Activated naive CD8-positive, alpha-beta T cell treated with anti-CD3 and anti-CD28 coated beads, Interleukin-2, amount 50 U/mL, for 16 hours (primary cell): ENCODE measurements at places on chromosomes 5 and 9.

DNA sequence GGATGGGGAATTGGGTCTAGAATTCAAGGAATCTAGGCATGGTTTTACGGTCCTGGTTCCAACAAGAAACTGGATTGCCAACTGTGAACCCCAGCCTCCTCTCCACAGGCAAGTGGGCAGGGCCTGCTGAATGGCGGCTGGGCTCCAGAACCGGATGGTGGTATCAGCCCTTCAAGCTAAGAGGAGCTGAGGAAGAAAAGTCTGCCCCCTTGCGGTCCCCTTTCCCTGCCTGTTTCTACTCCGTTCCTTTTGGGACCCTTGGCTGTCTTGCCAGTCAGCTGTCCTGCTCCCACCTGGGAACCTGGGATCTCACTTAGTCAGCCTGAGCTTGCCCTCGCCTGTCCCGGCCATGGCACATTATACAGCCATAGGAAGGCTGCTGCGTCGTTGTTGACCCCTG, 234.4 kb upstream of the DAPK1 start:
- no peak for DNase-seq

DNA sequence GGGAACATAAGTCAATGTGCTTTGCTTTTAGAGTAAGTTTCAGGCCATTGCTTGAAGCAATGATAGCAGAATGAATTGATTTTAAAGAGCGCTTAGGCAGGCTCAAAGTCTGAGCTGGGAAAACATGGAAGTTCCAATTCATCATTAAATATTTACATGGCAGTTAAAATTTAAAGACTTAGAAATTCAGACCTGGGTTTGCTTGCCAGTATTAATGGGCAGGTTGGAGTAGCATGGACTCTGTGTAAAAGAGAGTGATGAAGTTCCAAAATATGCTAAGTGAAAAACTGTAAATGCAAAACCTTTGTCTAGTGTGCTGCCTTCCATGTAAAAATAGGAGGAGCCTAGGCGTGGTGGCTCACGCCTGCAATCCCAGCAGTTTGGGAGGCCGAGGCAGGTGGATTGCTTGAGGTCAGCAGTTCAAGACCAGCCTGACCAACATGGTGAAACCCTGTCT, 48.3 kb upstream of the PIK3R1 start:
- DNase-seq: no peak

DNA sequence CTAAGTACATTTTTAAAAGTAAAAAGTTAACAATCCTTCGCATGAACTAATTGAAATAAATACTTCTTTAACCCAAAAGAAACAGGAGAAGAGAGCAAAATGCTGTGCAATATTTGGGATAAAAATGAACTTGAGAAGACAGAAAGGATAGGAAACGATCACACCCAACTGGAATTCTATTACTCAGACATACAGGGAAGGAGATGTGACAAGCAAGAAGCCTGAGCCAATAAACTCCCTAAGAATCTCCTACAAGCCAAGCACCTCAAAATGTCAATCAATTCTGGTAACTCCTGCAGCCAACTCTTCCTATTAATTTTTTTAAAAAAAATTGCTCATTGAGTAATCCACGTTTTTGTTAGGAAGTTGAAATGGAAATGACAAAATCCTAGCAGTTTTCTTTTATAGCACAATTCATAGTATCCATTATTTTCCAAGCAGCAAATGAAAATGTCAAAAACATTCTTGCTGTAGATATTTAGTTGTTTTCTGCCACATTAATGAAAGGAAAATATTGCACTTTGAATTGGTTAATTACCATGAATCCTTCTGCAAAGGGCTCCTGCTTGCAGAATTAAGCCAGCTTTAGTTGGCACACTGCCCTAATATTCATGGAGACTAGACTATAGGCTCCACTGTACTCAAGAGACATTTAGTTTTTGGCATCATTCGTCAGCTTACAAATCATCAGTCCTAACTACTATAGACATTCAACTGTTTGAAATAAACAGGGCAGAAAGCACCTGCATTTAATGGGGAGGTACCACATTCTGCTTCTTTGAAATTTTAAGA, 89.0 kb downstream of the RFX3 start:
- DNase-seq: no peak

GRCh38 chr5:14200312-14200990, 57.3 kb downstream of the TRIO start:
- DNase-seq: no peak

GRCh38 chr9:16043756-16044578, 491.1 kb downstream of the CCDC171 start:
- no peak for DNase-seq
